ENCODE measurements at places on chromosomes 1 and 21.

GRCh38 chr1:54221113-54221834, 21.3 kb downstream of the MRPL37 start:
- no peak for DNase-seq

- DNase-seq = no peak
These were observed 52.7 kb downstream of the DHRS3 start for GRCh38 chr1:12565094-12565965.

- DNase-seq = no peak
These were observed 456.1 kb downstream of the AJAP1 start for GRCh38 chr1:5110508-5110907.

GRCh38 chr1:203361945-203362719, 11.2 kb upstream of the FMOD start:
- no peak for DNase-seq

DNA sequence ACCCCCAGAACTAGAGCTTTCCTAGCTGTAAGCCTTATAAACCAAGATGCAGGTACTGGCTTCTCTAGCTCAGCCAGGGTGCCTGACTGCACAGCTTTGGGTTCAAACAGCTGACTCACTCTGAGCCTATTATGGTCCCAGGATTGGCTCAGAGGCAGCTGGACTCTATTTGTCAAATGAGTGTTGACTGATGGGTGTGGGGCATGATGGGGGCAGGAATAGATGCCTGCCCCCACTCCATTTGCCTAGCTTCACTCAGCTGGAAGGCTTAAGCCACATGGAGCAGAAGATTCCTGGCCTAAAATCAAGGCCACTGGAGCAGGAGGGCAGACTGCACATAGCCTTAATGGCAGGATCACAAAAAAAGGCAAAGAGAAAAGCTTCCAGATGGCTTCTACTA, 90.5 kb downstream of the PIK3R3 start:
- DNase-seq = no peak

GRCh38 chr1:36989241-36989640, 45.1 kb downstream of the GRIK3 start:
- no peak for DNase-seq

GRCh38 chr1:221912230-221912629, 170.3 kb upstream of the DUSP10 start:
- no peak for DNase-seq

DNA sequence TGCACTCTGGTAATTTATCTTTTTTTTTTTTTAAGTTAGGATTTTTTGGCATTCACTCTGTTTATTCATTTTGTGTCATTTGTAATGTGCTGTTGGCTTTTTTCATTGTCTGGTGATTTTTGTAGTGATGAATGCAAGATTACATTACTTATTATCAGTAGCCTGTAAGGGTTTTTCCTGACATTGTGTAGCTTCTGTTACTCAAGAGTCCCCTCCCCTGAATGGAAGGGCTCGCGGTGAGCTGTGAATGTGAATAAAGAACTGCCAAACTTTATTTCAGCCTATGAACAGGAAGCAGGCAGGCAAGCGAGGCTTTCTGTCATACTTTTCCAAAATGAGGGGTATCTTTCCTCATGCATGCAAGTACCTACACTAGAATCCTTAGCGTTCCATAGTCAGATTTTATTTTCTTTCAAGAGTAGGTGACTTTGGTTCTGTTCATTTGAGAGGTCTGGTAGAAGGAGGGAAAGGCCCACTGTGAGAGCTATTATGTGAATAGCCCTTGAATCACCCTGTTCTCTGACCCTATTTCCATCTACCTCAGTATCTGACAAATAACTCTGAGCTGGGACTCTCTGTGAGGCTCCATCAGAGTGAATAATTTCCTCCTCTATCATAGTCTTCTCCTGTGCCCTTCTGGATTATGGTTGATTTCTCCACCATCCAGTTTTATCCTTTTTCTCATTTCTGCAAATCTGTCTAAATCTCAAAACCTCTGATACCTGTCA, 114.0 kb downstream of the CD247 start:
- DNase-seq = no peak

Measured in cortex of kidney (tissue), 1 donor.